ENCODE measurements at places on chromosomes 2 and 18.

- peak; percentile 41 for DNase-seq
Observed at GRCh38 chr2:233385489-233386044, 31.3 kb downstream of the DGKD start.

- no peak for DNase-seq
Observed at GRCh38 chr2:238102865-238103264, 2.7 kb downstream of the ESPNL start.

DNA sequence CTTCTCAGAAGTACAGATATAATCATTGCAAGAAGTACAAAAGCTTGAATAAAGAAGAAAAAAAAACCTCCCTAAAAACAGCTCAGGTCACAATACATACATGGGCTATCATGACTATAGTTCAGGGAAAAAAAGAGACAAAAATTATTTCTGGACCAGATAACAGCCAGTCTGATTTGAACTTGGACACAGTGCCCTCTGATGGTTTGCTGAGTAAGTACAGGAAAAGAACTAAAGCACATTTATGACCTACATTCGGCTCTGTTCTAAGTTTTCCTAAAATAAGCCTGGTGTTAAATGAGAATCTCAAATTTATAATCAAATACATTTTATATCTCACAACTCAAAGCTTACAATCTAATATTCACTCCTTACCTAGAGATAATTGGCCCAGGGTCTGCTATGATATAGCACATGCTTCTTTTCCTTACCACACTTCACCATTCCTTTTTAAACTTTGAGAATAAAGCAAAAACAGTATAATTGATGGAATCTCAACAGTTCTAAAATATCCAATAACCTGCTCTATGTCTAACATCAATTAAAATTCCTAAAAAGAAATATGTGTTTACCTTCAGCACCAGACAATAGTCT is 81.1 kb downstream of the RAPH1 start:
- peak; percentile 10 for DNase-seq

DNA sequence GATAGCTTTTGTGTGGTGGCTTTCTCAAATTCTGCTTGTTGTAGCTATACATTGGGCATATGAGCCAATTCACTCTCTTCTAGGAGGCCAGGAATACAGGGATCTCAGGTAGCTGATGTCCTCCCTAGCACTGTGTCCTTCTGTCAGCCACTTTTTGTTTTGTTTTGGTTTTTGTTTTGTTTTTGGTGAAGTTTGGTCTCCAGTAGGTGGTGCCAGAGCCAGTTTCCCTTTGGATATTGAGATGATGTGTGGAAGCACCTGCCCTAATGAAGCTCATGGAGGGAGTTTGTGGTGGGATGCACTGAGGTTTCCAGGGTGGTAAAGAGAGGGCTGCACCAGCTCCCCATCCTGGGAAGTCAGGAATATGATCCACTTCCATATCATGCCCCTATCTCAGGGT is 100.5 kb upstream of the VWC2L start:
- no peak for DNase-seq

GRCh38 chr18:79222790-79223189 is 153.6 kb downstream of the ATP9B start:
- DNase-seq, result no peak

- DNase-seq, result no peak
Observed at GRCh38 chr2:119359774-119360173, 6.9 kb downstream of the C2orf76 start.
